ENCODE measurements at places on chromosomes 12 and 14.
A peak's percentile ranks its signal among the peaks of the same experiment; 100 is the strongest.

DNA sequence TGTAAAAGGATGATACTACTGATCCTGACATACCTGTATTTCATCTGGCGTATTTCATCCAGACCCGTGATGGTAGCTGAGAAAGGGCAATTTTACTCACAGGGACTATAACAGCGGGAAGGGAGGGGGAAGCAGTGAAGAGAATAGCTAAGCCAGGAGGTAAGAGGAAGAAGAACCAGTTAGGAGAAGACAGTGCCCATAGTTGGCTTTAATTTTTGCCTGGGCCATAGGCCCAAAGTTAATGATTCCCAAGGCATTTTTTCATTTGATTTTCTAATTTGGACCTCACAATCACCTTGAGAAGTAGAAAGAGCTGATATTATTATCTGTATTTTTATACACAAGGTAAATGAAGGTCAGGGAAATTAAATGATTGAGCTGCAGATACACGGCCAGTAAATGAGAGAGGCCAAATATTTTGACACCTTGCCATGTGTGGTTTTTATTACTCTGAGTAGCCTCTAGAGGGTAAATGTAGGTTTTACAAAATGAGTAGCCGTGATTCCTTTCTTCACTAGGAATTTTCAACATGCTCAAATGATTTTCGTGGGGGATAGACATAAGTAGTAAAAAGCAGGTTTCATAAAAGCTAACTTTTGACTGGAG, 382.2 kb downstream of the FUT8 start:
- no peak for DNase-seq

DNA sequence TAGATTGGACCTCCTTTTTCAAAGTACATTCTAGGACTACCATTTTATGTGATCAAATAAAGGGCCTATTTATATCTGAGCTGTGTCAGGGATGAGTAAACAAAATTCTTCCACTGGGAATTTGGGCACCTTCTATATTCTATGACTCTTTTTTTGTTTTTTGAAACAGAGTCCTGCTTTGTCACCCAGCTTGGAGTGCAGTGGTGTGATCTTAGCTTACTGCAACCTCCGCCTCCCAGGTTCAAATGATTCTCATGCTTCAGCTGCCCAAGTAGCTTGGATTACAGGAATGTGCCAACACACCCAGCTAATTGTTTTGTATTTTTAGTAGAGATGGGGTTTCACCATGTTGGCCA, 64.8 kb downstream of the DRAM1 start:
- no peak for DNase-seq

GRCh38 chr12:13534645-13535398, 338.3 kb downstream of the EMP1 start:
- no peak for DNase-seq

GRCh38 chr14:35378425-35379233, 25.9 kb downstream of the NFKBIA start:
- DNase-seq, result no peak

DNA sequence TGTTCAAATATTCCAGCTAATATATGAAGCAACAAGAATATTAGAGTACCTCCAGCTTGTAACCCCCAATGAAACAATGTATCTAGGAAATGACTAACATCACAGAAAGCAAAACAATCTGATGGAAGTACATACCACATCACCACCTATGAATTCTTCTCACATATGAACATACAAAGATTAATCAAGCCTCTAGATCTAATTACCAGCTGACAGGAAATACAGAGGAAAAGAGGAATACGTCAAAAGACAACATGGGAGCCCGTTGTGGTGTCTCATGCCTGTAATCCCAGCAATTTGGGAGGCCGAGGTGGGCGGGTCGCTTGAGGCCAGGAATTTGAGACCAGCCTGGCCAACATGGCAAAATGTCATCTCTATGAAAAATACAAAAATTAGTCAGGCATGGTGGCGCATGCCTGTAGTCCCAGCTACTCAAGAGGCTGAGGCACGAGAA, 7.5 kb downstream of the NEDD8 start:
- no peak for DNase-seq

GRCh38 chr12:92649511-92650227, 53.1 kb upstream of the PLEKHG7 start:
- peak; percentile 75 for DNase-seq

GRCh38 chr12:27282754-27283153, 38.7 kb downstream of the STK38L start:
- no peak for DNase-seq

DNA sequence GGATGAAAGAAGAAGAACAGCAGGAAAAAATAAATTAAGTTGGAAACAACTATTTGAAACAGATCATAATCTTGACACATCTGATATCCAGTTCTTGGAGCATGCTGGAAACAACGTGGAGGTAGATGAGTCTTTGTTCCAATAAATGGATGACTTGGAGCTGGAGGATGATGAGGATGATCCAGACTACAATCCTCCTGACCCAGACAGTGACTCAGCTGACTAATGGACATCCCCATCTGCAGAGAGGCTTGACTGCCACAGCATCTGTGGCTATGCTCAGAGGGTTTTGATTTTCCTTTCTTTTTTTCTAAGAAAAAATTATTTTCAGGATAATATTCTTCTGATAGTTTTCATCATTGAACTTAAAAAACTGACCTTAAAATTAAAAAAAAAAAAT, 6.2 kb upstream of the ZDHHC17 start:
- no peak for DNase-seq

GRCh38 chr12:94614288-94614721, 36.1 kb downstream of the TMCC3 start:
- no peak for DNase-seq

GRCh38 chr12:11846488-11846887, 197.0 kb downstream of the ETV6 start:
- no peak for DNase-seq

- no peak for DNase-seq
Observed at GRCh38 chr14:26401179-26401968, 196.5 kb downstream of the NOVA1 start.

DNA sequence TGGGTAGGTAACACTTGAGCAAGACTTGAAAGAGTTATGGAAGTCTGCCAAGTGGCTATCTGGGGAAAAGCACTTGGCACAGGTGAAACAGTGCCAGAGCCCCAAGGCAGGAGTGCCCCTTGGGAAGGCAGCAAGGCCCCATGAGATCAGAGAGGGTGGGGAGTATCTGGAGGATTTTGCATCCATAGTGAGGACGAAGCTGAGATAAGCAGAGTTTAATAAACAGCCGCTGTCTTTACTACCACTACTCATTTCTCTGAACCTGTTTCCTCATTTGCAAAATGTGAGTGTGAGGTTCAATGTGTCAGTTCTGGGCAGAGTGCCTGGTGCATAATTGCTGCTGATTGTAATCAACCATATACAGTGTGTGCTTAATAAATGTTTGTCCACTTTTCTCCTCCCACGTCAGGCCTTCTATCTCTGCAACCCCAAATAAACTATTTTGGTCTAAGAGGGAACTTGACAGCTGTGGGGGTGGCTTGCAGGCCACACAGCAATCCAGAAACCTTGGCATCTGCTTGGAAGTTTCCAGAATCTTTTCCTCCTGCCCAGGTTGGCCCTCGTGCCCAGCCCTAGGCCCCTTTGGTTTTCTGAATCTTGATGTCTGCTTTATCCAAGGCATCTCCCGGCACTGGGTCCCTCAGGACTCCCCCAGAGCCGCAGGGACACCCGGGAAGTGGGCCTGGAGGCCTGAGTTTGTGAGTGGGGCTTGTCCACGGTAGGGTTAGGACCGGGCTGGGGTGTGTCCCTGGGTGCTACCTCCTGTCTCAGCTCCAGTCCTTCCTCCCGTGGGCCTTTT, 4.5 kb downstream of the ABCB9 start:
- no peak for DNase-seq

GRCh38 chr14:99736603-99737371, 52.7 kb downstream of the CYP46A1 start:
- DNase-seq, result no peak

GRCh38 chr14:105014032-105014431, 6.9 kb downstream of the CDCA4 start:
- no peak for DNase-seq

GRCh38 chr14:90534091-90534837, 137.4 kb downstream of the CALM1 start:
- no peak for DNase-seq

- DNase-seq, result peak; percentile 53
Observed at GRCh38 chr12:109777544-109777943, 55.7 kb downstream of the TRPV4 start.

GRCh38 chr14:34478261-34478660, 16.2 kb upstream of the SPTSSA start:
- DNase-seq, result no peak

GRCh38 chr14:89673512-89674225, 256.6 kb upstream of the FOXN3 start:
- DNase-seq, result peak; percentile 14

GRCh38 chr14:30312214-30312613, 246.7 kb upstream of the G2E3 start:
- DNase-seq, result no peak

DNA sequence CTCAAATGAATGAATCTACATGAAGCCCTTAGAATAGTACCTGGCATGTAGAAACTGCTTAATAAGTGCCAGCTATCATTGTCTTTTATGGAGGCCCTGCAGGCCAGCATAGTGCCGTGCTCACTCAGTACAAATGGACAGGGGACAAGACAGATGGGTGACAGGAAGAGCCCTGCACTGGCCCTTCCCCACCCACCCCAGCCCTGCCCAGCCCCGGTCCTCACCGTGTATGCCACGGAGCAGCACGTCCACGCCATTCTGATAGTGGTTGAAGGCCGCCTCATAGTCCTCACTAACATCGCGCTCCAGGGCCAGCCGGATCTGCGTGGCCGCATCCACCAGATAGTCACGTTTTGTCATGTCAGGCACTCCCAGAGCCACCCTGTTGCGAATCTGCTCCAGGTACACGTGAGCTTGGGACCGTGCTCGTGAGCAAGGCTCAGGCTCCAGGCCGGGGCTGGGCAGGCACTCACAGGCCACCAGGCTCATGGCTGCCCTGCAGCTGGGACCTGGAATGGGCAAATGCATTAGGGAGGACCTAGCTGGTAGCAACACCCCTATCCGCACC, 1.9 kb downstream of the RPS6KL1 start:
- no peak for DNase-seq

DNA sequence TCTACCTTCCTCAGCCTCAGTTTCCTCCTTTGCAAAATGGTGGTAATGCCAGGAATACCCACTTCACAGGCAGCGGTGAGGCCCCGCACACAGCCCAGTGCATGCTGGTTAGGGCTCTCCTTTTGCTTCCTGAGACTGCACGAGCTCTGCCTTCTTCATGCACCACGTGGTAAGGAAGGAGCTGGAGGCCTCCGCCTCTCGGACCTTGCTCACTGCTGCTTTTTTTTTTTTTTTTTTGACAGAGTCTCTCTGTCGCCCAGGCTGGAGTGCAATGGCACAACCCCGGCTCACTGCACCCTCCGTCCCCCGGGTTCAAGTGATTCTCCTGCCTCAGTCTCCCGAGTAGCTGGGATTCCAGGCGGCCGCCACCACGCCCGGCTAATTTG, 18.1 kb downstream of the TAMALIN start:
- peak; percentile 67 for DNase-seq

GRCh38 chr12:105943525-105943924, 195.2 kb downstream of the NUAK1 start:
- DNase-seq, result no peak

DNA sequence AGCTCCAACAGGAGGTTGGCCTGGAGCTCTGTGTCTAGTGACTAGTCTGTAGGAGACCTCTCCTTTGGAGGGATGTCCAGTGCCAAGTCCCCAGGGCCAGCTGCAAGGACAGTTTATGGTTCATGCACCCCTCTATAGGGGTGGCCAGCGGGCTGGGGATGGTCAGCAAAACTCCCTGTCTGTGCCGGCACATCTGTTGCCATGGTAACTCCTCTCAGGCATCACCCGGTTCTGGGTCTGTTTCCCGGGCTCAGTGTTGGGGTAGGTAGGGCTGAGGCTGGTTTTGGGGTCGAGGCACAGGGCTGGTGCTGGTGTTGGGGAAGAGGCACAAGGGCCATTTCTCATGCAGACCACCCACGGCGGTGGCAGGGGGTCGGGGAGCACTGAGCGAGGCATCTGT, 196.8 kb downstream of the RBM19 start:
- no peak for DNase-seq

GRCh38 chr12:112574896-112575558, 156.3 kb downstream of the PTPN11 start:
- DNase-seq, result no peak

- no peak for DNase-seq
Observed at GRCh38 chr12:94697631-94698030, 47.3 kb upstream of the TMCC3 start.

- peak; percentile 42 for DNase-seq
Observed at GRCh38 chr12:3135522-3136461, 58.6 kb downstream of the TSPAN9 start.

GRCh38 chr12:21500786-21501257, 613 bp downstream of the RECQL start:
- DNase-seq, result no peak

- no peak for DNase-seq
Observed at GRCh38 chr14:79732911-79733655, 478.2 kb downstream of the DIO2 start.

DNA sequence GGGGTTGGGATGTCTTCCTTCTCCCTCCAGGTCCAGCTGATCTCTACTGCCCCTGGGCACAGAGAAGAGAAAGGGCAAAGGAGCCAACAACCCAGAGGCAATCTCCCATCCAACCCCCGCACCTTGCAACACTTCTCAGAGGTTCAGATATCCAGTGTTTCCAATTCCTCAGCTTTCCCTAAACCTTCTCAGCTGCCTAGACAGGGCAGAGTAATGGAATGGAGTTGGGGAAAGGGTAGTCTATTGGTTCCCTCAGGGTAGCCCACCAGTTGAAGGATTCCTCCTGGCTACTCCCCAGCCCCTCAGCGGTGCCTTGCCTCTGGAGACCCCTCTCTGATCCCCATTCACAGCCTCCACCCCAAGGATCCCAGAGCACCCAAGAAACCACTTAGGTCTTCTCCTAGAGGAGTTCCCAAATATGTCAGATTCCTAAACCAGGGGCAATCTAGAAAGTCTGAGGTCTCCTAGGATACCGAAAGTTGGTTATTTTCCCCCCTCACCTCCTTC, 537 bp downstream of the NFE2 start:
- DNase-seq, result no peak

- DNase-seq, result no peak
Observed at GRCh38 chr12:75684678-75685616, 173.5 kb upstream of the KRR1 start.
